ENCODE measurements at places on chromosomes 4 and X. TPM values are rescaled to one million over a fixed set of nuclear protein-coding genes. Genes with fewer than 3 reads are reported as not detected.

KCNIP4 gene
- total RNA-seq, result 7.1 TPM

EMD gene
- total RNA-seq, result 14.0 TPM

FRG1 gene
- 22.4 TPM for total RNA-seq

NXF2 gene
- total RNA-seq, result not detected

HERC5 gene
- 2.0 TPM for total RNA-seq

LIMCH1 gene
- total RNA-seq, result 117 TPM

IL3RA gene
- 1.7 TPM for total RNA-seq

EVC2 gene
- 1.2 TPM for total RNA-seq

TCEANC gene
- 9.3 TPM for total RNA-seq

GABRQ gene
- 1.2 TPM for total RNA-seq

SHISA3 gene
- not detected for total RNA-seq

TMEM35A gene
- total RNA-seq, result 74.0 TPM

DSPP gene
- total RNA-seq, result under 0.01 TPM

NUDT10 gene
- total RNA-seq, result 39.1 TPM

TMEM255A gene
- 3.0 TPM for total RNA-seq

SSX5 gene
- not detected for total RNA-seq

SPACA5 gene
- 0.25 TPM for total RNA-seq

CLRN2 gene
- not detected for total RNA-seq

PCYT1B gene
- total RNA-seq, result 21.1 TPM
